ENCODE measurements at places on chromosomes 4 and X. TPM values are rescaled to one million over a fixed set of nuclear protein-coding genes. Genes with fewer than 3 reads are reported as not detected.
A peak's percentile ranks its signal among the peaks of the same experiment; 100 is the strongest.

DNA sequence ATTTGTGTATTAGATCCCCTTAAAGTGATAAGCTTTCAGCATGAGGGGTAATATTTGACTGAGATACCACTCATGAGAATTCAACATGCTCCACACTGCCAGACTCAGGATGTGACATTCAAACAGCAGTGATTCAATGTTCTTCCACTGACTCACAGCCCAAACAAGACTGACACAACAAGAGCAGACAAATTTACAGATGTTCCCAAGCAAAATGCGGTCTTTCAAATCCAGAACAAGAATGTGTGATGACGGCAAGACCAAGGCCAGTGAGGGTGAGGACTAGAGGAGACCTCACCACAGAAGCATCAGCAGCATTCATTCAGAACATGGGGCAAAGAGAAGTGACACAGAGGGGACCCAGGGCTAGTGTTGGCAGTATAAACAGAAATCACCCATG, 99.3 kb upstream of the GRIA3 start:
- DNase-seq = no peak

- DNase-seq = no peak
These were observed 201.8 kb downstream of the SLC39A8 start for GRCh38 chr4:102143433-102143832.

DNA sequence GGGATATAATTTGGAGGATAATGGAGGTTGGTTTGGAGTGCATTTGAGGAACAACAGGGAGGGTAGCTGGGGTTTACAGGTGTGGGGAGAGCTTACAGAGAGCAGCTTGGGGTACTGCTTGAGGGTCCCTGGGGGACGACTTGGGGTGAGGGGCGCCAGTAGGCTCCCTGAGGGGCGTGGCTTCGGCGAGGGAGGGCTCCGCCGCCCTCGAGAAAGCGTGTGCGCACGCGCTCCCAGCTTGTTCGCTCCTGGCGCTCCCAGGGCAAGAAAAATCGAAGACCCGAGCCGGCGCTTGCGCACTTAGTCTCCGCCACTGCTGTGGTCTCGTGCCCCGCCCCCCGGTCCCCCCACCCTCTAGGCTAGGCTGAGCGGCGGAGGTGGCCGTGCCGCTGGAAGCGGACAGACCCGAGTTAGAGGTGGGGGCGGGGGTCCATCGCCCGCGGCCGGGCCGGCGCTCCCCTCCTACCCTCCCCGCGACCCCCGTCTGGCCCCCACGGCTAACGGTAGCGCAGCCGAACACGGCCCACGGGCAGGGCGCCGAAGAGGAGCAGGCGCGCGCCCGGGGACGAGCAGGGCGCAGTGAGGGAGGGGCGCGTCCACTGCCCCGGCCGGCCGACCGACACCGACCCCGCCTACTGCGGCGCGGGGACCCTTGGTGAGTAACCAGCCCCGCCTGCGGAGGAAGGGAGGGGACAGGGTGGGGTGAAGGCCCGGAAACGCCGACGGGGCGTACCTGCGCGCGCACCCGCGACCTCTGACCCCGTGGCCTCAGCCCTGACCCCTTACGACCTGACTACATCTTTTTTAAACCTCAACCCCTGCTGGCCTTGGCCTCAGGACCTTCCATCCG, 5.4 kb upstream of the CCDC120 start:
- peak; percentile 77 for DNase-seq

DNA sequence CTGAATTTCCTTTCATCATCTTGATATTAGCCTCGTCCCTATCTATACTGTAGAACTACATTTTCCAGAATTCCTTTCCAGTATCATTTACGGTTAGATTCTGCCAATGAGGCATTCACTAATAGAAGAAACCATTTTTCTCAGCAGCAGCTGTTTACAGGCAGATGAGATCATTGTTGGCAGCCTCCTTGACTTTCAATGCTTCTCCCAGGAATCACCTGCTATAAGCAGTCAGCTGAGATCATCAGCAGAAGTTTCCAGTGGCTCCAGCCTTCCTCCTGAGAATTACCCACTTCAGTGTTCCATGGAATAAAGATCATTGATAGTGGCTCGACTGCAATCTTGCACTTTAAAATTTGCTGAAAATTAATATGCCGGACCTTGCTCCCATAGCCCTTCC, 157.3 kb upstream of the TET2 start:
- no peak for DNase-seq

DNA sequence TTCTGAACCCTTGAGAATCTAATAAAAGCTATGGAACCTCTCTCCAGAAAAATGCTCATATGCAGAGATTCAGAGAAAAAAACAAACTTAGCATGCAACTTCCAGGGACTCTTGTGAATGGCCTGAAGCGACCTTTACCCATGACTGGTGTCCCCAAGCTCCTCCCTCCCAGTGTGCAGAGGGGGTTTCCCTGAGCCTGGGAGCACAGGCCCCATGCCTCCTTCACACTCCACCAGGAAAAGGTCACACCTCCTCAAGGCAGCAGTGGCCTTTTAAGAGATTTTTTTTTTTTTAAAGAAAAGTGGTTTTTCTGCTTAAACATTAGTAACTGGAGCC, 13.3 kb upstream of the UBA6 start:
- no peak for DNase-seq

DNA sequence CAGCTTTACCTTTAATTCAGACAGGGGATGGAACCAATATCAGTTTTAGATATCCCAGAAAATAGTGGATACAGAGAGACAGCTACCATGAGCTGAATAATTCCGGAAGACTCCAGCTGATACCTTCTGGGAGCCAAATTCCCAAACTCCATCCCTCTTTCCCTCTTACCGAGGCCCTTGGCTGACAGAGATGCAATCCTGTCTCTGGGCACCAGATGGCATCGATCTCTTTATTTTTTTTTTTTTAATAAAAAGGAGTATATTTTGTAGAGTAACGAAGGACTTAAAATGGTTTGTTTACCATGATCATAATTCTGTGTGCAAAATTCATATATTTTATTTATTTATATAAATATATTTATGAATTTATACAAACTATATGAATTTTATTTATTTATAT, 31.0 kb downstream of the RAB40A start:
- no peak for DNase-seq

GRCh38 chr4:140789759-140790158, 33.6 kb upstream of the TBC1D9 start:
- DNase-seq = no peak

The PHOX2B gene
- not detected for total RNA-seq

- no peak for DNase-seq
These were observed 6.7 kb upstream of the FAM241A start for GRCh38 chr4:112138538-112138937.

DNA sequence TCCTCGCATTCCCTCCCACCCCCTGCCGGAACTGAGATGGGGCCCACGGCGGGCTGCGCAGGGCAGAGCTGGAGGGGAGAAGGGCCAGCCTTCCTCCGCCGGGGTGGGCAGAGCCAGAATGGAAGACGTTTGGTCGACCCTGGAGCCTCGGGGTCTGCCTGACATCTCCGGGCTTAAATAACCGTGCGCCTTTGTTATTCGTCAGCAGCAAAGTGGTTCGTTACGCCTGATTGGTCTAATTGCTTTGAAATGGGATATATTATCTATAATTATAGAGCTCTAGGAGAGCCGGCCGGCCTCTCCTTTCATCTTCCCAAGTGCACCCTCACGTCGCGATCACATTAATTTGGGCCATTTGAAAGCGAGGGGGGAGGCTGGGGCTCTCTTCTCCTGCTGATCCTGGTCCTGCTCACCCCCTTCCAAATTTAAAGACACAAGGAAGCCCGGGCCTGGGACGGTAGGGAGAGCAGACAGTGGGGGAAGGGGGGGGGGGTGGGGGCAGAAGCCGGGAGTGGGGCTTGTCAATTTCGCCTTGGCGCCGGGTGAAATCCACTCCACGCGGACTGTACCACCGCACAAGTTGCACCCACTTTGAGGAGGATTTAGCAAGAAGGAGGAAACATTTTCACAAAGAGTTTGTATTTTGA, 4.7 kb upstream of the MSX1 start:
- peak; percentile 25 for DNase-seq

DNA sequence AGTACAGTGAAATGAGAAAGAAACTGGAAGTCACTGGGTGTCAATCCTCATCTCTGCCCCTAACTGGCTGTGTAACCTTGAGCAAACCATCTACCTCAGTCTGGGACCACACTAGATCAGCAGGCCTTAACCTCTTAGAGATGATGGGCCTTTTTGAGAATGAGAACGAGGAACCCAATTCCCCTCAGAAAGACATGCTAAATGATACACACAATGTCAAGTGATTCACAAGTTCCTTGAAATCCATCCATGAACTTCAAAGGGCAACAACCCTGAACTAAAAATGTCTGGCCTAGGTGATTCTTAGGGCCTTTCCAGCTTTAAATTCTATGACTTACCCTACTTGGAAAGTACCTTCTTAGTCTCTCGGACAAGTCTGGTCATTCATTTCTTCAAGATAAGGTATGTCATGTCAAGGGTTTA, 47.4 kb downstream of the ACSL4 start:
- no peak for DNase-seq

- no peak for DNase-seq
These were observed 1.0 kb upstream of the USP27X start for GRCh38 chrX:49878128-49878833.

The RTL3 gene
- total RNA-seq = not detected

The DCTD gene
- 29.6 TPM for total RNA-seq

DNA sequence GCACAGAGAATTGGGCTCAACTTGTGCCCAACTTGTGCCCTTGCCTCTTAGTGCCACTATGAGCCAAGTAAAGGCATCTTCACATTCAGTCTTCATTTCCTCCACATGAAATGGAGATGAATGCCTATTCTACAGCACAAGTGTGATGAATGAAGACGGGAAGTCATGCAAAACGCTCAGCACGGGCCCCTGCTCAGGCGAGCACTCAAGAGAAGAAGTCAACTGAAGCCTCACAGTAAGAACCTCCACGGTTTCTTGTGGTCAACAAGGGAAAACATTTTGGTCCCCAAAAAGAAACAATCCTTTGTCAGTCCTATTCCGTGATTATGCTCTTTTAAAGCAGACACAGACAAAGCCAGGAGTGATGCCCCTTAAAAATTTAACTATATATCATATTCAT, 87.0 kb downstream of the IRF2 start:
- peak; percentile 46 for DNase-seq

- no peak for DNase-seq
These were observed 11.8 kb downstream of the EDA start for GRCh38 chrX:69627744-69628143.

- no peak for DNase-seq
These were observed 12.6 kb downstream of the CA5B start for GRCh38 chrX:15750611-15751154.

DNA sequence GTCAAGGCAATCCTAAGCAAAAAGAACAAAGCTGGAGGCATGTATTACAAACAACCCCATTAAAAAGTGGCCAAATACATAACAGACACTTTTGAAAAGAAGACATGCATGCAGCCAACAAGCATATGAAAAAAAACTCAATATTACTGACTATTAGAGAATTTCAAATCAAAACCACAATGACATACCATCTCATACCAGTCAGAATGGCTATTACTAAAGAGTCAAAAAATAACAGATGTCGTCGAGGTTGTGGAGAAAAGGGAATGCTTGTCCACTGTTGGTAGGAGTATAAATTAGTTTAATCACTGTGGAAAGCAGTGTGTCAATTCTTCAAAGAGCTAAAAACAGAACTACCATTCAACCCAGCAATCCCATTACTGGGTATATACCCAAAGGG, 604.6 kb upstream of the GRIA3 start:
- no peak for DNase-seq

DNA sequence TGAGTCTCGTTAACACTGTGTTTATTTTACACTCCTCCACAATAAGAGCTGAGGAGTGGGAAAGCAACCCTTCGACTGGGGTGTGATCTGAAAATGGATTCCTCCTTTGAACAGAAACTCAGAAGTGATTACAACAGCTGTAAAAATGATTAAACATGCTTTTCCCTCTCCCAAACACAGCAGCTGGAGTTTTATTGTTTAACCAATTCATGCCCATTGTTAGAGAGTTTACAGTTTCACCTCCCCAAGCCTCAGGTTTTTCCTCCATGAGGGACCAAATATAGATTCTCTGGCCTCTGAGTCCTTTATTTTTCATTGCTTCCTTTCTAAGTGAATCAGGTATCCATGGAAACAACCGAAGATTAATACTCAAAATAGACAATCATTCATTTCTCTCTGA, 263.0 kb upstream of the TAPT1 start:
- DNase-seq = no peak

GRCh38 chr4:73679836-73680235, 59.6 kb upstream of the RASSF6 start:
- no peak for DNase-seq

The SPINK2 gene
- total RNA-seq = not detected

The IDUA gene
- 56.0 TPM for total RNA-seq

DNA sequence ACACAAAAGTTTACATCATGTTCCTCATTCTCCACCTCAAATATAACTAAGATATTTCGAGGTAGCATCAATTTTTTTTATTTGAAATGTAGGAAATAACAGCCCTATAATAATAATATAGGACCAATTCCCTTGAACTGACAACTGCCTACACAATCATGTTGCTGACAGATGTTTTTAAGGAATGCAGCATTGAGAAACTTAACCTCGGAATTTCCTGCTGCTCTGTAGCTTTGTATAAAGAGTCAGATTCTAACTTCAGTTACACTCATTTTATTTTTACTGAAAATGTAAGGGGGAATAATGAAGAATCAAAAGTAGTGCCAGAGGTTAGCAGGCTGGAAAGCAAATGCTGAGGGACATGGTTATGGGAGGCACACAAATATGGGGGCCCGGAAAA, 235.8 kb downstream of the RBMX2 start:
- no peak for DNase-seq

The DCAF4L1 gene
- not detected for total RNA-seq

GRCh38 chr4:99927566-99927965, 18.9 kb downstream of the DNAJB14 start:
- DNase-seq = no peak

- DNase-seq = no peak
These were observed 65.3 kb upstream of the SHISA3 start for GRCh38 chr4:42331914-42332368.

GRCh38 chr4:148116264-148116663, 325.9 kb downstream of the NR3C2 start:
- DNase-seq = no peak

Measured in Peyer's patch (tissue), 4 donors.